Type B pancreatic cell (in vitro differentiated cells): ENCODE measurements at places on chromosomes 3 and 15.

GRCh38 chr3:151219056-151219455 lies 16.0 kb upstream of the GPR171 start:
- DNase-seq: no peak

GRCh38 chr3:188468662-188469061 lies 314.7 kb downstream of the LPP start:
- DNase-seq: no peak

GRCh38 chr15:91128016-91128415 lies 28.0 kb downstream of the SV2B start:
- DNase-seq: no peak

DNA sequence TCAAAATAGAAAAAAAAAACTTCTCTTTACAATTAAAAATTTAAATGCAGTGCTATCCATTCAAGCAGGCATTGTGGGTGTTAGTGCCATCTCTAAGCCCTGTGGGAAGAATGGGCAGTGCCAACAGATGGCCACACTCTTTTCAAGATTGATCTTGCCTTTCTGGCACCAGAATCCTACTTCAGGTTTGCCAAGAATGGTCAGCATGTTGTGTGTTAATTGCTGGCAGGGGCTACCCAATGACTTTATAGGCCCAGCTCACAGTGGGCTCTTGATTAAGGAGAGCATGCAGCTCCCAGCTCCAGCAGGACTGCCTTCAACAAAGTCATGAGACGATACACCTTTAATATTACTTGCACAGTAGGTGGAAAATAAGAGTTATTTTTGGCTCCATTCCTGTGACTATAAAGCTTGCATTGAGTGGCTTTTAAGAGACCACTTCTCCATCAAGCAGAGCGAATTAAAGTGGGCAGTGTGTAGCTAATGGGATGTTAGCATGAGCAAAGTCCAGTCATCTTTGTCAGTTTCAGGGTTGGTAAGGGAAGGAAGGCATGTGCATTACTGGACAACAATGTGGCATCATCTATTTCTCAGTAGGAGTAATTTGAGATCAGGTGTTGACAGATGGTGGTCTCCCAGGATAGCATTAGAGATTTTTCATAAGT lies 476.8 kb downstream of the C3orf38 start:
- DNase-seq: no peak

- DNase-seq: no peak
Measured at GRCh38 chr3:31159331-31160039, 265.0 kb upstream of the GADL1 start.

DNA sequence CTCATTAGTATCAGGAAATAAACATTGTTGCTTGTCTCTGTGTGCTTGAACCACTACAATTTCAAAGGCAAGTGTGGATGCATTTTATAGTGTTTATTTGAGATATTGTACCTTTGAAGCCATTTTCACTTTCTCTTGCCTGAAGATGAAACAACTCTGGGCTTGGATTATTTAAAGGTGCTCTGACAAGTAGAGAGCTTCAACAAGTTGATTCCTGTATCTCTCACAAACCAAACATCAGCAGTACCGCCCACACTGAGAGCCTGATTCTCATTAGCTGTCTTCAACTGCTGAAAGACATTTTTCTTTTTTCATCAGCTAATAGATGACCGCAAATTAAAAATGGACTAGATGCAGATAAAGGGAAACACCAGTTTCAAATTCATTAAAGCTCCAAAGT lies 806 bp upstream of the CERS3 start:
- no peak for DNase-seq

GRCh38 chr15:88147760-88148159 lies 108.8 kb downstream of the NTRK3 start:
- no peak for DNase-seq

DNA sequence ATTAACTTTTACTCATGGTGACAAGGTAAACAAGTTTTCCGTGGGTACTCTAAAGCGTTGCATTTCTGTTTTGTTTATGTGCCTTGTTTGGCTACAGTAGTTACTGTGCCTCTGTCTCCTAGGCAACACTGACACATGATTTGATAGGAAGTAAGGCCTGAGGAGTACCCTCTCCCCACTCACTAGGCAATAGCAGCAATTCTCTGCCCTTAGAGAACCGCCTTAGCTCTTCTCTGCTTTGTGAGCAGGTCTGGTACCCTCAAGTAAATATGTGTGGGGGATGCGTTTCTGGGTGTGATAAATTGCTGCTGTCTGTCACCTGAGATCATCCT lies at the start of gene IL5RA:
Gene IL5RA (minus strand): TSS at position 76 of the 332 bp plus-strand sequence. CDS start 5,390 bp downstream, outside the sequence.
- no peak for DNase-seq

- DNase-seq: no peak
Measured at GRCh38 chr3:8246070-8246469, 255.6 kb upstream of the LMCD1 start.

GRCh38 chr3:65886391-65886790 lies 152.3 kb downstream of the MAGI1 start:
- DNase-seq: no peak

DNA sequence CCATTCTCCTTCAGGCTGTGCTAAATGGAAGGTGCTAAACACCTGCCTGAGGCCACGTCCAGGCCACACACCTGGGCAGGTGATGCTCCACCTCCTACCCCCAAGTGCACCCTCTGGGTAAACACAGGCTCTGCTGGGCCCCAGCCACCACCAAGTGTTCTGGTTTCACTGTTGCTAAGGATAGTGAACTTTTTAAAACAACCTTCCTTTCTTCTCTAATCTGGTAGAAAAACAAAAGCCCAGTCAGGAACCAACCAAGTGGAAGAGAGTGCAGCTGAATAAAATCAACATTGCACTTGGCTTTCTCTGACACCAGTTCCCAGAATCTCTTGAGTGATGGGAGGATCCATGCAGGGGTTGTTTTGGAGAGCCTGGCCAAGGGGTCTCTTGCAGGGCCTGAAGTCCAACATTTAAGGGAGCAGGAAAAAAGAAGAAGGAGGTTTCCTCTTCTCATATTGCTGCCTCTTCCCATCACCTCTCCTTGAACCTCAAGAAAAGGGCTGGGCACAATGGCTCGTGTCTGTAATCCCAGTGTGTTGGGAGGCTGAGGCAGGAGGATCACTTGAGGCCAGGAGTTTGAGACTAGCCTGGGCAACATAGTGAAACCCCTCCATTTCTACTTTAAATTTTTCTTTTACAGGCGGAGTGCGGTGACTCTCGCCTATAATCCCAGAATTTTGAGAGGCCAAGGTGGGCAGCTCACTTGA lies 26.2 kb upstream of the ATP13A3 start:
- no peak for DNase-seq

DNA sequence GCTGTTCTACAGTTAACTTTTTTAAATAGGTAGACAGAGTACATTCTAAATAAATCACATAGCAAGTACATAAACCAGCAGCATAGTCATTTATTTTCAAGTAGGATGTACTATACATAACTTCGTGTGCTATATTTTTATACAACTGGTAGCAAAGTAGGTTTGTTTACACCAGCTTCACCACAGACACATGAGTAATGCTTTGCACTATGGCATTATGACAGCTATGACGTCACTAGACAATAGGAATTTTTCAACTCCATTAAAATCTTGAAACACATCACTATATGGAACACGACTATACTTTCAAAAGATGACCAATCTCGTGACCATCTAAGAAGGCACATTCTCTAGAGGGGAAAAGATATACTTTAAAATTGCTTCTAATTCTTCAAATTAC lies 3.5 kb downstream of the TEX55 start:
- no peak for DNase-seq

- no peak for DNase-seq
Measured at GRCh38 chr3:125240496-125240895, 27.9 kb upstream of the SLC12A8 start.
